ENCODE measurements at places on chromosomes 2 and 18.

DNA sequence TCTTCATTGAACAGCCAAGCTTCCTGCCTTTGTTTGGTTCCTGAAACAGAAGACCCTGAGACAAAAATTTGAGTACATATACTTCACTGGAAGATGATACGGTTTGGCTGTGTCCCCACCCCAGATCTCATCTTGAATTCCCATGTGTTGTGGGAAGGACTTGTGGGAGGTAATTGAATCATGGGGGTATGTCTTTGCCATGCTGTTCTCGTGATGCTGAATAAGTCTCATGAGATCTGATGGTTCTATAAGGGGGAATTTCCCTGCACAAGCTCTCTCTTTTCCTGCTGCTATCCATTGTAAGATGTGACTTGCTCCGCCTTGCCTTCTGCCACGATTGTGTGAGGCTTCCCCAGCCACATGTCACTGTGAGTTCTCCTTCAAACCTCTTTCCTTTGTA is 76.5 kb downstream of the BABAM2 start:
- no peaks in the 10 kb centered on the region for H3K36me3 ChIP-seq
- H3K4me1 ChIP-seq: no peaks in the 10 kb centered on the region
- no peak overlapping the region for H3K27ac ChIP-seq
- no peak overlapping the region for H3K4me3 ChIP-seq

GRCh38 chr2:27814758-27815157 is 43.2 kb downstream of the MRPL33 start:
- H3K27me3 ChIP-seq: no peaks in the 10 kb centered on the region
- DNase-seq: no peak
- H3K4me1 ChIP-seq: no peaks in the 10 kb centered on the region
- H3K4me3 ChIP-seq: no peak overlapping the region

DNA sequence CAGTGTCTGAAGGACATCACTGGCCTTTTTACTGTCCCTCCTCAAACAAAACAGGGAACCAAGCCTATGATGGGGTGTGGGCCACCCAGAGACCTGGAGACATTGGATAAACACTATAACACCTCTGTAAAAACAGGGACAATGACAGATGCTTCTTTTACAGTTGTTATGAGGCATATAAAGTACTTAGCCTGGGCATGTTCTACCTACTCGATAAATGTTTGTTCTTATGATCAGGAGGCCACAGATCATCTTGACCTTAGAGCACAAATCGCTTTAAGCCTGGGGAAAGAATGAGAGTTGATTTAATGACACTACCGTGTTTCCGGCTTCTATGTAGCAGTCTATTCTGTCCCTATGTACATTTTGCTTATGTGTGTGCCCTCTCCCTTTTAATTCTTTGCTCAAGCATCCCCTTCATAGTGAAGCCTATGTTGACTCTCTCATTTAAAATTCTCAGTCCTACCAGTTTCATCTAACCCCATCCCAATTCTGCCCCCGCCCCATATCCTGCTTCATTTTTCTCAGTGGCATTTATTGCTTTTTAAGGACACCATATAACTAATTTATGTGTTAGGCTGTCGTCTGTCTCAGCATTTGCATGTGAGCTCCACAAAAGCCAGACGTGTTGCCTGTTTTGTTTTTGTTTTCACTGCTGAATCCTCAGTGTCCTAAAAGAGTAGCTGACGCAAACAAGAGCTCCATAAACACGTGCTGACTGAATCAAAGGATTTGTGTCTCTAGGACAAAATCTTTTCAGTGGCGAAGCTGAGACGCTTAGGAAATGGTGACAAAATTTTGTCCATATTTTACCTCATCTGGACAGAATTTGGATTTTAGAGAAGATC is 182.3 kb upstream of the ST6GAL2 start:
- DNase-seq: no peak
- peaks cover 3% of the 10 kb centered on the region for H3K4me1 ChIP-seq
- H3K27ac ChIP-seq: no peak overlapping the region
- no peaks in the 10 kb centered on the region for H3K27me3 ChIP-seq
- H3K4me3 ChIP-seq: no peak overlapping the region
- no peaks in the 10 kb centered on the region for H3K36me3 ChIP-seq

GRCh38 chr2:108956375-108956774 is 32.6 kb downstream of the EDAR start:
- H3K36me3 ChIP-seq: no peaks in the 10 kb centered on the region
- no peaks in the 10 kb centered on the region for H3K27me3 ChIP-seq
- no peak for DNase-seq
- H3K27ac ChIP-seq: no peak overlapping the region
- no peaks in the 10 kb centered on the region for H3K4me1 ChIP-seq
- no peak overlapping the region for H3K4me3 ChIP-seq

GRCh38 chr2:65660340-65660739 is 227.9 kb upstream of the SPRED2 start:
- no peaks in the 10 kb centered on the region for H3K4me1 ChIP-seq
- no peaks in the 10 kb centered on the region for H3K36me3 ChIP-seq
- DNase-seq: no peak

DNA sequence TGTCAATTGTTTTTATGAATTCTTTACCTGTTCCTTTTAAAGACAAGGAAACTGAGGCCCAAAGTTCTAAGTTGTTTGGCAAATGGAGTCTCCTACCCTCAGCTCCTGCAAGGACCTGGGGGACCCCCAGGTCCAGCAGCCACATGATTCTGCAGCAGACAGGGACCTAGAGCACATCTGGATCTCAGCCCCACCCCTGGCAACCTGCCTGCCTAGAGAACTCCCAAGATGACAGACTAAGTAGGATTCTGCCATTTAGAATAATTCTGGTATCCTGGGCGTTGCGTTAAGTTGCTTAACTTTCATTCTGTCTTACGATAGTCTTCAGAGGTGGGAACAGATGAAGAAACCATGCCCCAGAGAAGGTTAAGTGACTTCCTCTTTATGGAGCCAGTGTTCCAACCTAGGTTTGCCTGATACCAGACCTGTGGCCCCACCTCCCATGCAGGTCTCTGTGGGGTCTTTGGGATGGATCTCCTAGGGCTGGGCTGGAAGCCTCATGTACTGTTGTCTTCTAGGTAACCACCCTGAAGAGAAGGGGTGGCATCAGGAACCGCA is 5.6 kb upstream of the CENPA start:
- no peak for DNase-seq
- no peak overlapping the region for H3K27ac ChIP-seq
- H3K36me3 ChIP-seq: peaks cover 57% of the 10 kb centered on the region

DNA sequence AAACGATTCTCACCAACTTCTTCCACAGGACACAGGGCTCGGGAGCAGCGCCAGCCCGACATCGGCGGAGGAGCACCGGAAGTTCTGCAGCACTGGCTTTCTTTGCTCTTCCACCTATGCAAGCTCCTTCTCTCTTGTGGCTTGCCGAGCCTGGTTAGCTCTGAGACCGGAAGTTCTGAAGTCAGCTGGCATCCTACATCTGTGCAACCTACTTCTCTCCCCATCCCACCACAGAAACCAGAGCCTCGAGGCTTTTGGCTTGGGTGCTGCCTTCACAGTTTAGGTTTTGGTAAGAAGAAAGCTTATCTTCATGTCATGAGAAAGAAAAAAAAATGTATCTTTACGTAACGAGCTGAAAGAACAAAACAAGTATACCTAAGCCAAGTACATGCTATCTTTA is 111.7 kb downstream of the ANKRD44 start:
- peaks cover 5% of the 10 kb centered on the region for H3K36me3 ChIP-seq
- no peaks in the 10 kb centered on the region for H3K27me3 ChIP-seq
- H3K4me3 ChIP-seq: no peak overlapping the region
- no peak overlapping the region for H3K27ac ChIP-seq
- DNase-seq: no peak

DNA sequence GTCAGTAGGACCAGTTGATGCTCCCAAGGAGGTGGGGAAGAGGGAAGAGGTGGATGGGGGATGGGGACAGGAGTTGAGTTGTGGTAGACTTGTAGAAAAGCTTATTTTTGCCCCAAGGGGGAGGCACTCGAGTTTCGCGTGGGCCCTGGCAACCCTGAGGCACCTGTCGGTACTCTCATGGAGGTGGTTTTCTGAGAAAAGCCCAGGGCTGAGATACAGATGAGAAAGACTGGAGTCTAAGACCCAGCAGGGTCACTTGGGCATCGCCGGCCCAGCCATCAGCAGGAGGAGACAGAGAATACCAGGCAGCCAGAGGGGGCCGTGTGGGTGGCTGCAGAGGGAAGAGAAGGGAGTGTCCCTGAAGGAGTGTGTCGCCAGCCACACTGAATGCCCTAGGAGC is 57.7 kb upstream of the HPCAL1 start:
- no peaks in the 10 kb centered on the region for H3K36me3 ChIP-seq
- no peaks in the 10 kb centered on the region for H3K4me1 ChIP-seq
- DNase-seq: no peak
- H3K27me3 ChIP-seq: no peaks in the 10 kb centered on the region

DNA sequence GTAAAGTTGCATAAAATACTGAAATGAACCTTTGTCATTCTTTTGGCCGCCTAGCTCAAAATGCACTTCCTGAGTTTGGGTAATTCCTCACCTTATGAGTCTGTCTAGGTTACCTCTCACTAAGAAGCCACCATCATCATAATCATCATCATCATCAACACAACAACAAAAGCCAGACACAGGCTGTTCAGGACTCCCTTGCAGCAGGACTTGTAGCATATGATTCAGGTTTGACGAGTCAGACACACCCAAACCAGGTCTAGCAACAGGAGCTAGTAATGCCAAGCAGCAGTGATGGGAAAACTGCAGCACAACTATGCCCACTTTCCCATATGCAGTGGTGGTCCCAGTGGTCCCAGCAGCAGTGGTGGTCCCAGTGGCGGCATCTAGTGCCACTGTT is 2.8 kb upstream of the SGO2 start:
- peaks cover 6% of the 10 kb centered on the region for H3K4me1 ChIP-seq
- H3K27me3 ChIP-seq: peaks cover 13% of the 10 kb centered on the region
- H3K4me3 ChIP-seq: no peak overlapping the region
- H3K36me3 ChIP-seq: no peaks in the 10 kb centered on the region
- DNase-seq: no peak

GRCh38 chr2:21757805-21758430 is 634.1 kb downstream of the TDRD15 start:
- H3K27ac ChIP-seq: no peak overlapping the region
- H3K36me3 ChIP-seq: no peaks in the 10 kb centered on the region
- no peak for DNase-seq
- no peak overlapping the region for H3K4me3 ChIP-seq
- H3K4me1 ChIP-seq: no peaks in the 10 kb centered on the region

DNA sequence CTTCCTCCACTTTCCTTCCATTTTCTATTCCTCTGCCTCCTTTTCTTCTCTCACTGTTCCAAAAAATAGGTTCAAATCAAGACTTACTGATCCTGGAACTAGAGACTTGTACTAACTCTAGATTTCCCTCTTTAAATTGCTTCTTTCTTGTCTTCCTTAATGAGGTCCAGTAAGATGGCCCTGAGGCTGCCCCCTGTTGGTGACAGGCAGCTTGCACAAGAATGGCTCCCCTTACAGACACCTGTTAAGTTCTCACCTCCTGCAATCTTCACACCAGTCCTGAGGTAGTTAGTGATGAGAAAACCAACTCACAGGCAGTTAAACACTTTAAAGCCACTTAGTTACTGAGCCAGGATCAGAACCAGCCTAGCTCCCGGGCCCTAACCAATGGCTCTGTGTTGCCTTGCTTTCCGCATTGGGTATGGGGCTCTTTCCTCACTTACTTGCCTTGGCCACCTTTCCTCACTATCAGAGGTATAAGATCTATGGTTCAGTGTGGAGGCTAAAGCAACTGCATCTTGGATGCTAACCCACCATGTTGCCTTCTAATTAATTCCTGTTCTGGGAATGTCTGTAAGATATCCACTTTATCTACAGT is 130.6 kb downstream of the AKAIN1 start:
- H3K4me1 ChIP-seq: no peaks in the 10 kb centered on the region
- no peaks in the 10 kb centered on the region for H3K36me3 ChIP-seq

- H3K4me1 ChIP-seq: peaks cover 21% of the 10 kb centered on the region
- H3K27me3 ChIP-seq: peaks cover 6% of the 10 kb centered on the region
These were observed 3.3 kb downstream of the PSTPIP2 start for GRCh38 chr18:46068763-46069162.

GRCh38 chr2:180819106-180819505 is 161.3 kb upstream of the UBE2E3 start:
- no peak for DNase-seq
- H3K27me3 ChIP-seq: no peaks in the 10 kb centered on the region
- no peak overlapping the region for H3K27ac ChIP-seq
- H3K4me3 ChIP-seq: no peak overlapping the region

GRCh38 chr18:9239720-9240119 is 94.9 kb upstream of the TWSG1 start:
- no peak overlapping the region for H3K4me3 ChIP-seq
- no peaks in the 10 kb centered on the region for H3K27me3 ChIP-seq
- DNase-seq: no peak
- no peak overlapping the region for H3K27ac ChIP-seq
- H3K36me3 ChIP-seq: peaks cover under 1% of the 10 kb centered on the region
- H3K4me1 ChIP-seq: no peaks in the 10 kb centered on the region

DNA sequence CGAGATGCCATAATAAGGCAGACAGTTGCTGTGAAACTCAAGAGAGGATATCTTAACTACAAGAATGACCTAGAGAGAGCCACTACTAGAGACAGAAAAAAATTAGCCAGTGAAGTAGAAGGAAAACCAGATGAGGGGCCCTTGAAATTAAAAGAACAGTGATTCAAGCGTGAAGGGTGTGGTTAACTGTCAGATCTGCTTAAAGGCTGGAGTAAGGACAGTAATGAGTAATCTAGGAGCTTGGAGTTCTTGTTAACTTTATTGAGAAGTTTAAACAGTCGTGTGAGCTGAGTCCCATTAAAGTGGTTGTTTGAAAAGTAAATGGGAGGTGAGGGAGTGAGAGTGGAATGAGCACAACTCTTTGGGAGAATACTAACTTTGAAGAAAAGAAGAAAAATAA is 21.3 kb downstream of the PIGN start:
- H3K27ac ChIP-seq: no peak overlapping the region
- DNase-seq: no peak
- no peaks in the 10 kb centered on the region for H3K27me3 ChIP-seq
- H3K36me3 ChIP-seq: no peaks in the 10 kb centered on the region

GRCh38 chr2:236643480-236643879 is 73.9 kb downstream of the ACKR3 start:
- no peaks in the 10 kb centered on the region for H3K27me3 ChIP-seq
- no peaks in the 10 kb centered on the region for H3K4me1 ChIP-seq

DNA sequence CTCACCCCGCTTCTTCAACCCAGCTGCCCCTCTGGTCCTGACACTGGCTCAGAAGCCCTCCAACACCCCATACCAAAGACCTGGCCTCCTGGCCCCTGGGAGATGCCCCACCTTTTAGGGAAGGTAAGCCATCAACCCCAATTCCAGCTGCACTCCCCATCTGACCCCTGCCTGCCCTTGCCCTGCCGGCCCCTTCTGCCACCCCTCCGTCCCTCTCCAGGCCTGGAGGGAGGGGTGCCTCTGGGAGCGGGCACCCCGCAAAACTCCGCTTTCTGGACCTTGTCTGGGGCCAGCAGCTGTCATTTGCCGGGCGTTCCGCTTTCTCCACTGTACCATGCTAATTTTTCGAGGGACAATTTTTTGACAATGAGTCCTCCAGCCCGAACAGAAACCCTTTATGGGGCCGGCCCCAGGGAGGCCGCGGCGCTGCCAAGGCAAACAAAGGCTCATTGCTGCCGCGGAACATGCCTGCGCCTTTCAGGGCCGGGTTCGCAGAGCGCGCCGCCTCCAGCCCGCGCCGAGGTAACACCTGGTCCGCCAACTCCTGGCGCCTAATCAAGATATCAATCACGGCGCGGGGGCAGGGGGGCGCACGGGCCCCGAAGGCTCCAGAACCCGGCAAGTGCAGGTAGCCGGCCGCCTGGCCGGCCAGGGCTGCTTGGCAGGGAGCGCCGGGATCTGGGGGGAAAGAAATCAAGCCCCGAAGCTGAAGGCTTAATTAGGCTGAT is 96.0 kb downstream of the INHBB start:
- H3K27ac ChIP-seq: no peak overlapping the region
- no peaks in the 10 kb centered on the region for H3K36me3 ChIP-seq
- peak overlapping the region; percentile 9 for H3K4me3 ChIP-seq
- peak; percentile 63 for DNase-seq

- H3K27me3 ChIP-seq: no peaks in the 10 kb centered on the region
- no peaks in the 10 kb centered on the region for H3K36me3 ChIP-seq
- H3K4me1 ChIP-seq: no peaks in the 10 kb centered on the region
- DNase-seq: no peak
- no peak overlapping the region for H3K4me3 ChIP-seq
These were observed 542.3 kb upstream of the VWC2L start for GRCh38 chr2:213868526-213868925.

All from spinal cord (tissue), 10 donors.